AG09309 (cell line): ENCODE measurements at places on chromosomes 11 and 22.

DNA sequence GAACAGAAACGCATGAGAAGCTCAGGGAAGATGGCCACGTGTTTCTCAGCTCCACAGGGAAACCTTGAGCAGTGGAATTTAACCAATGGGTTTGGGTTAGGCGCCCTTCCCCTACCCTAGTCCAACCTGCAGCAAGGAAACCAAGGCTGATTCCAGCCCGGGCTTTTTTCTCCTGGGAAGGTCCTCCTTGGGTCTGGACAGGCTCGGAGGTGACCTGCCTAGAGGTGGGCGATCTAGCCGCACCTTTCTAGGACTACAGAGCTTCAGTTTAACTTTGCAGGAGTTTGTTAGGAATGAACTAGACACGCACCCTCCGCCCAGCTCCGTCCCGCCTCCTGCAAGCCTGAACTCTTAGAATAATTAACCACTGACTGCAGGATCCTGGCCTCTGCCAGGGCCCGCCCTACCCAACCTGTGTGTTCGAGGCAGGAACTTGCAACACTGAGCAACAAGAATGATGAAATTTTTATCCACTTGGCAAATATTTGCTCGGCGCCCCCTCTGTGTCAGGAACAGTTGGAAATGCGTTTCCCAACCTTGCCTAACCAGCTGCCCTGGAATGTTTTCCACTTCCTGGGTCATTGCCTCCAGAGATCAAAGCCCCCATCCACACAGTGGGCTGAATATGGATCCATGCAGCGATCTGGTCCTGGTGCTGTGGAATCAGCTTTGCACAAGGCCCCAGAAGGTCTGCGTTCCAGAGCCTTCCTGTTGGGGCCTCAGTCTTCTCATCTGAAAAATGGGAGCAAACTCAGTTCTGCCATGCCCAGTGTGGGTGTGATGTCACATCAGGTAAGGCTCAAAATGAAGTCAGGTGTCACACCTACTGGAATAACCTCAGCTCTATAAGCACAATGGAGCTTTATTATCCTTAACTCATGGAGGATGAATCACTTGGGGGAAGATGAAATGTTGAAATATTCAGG is 13.3 kb downstream of the MPST start:
- peak; percentile 57 for DNase-seq

GRCh38 chr11:112255067-112255720 is 5.5 kb downstream of the PLET1 start:
- DNase-seq = peak; percentile 53

DNA sequence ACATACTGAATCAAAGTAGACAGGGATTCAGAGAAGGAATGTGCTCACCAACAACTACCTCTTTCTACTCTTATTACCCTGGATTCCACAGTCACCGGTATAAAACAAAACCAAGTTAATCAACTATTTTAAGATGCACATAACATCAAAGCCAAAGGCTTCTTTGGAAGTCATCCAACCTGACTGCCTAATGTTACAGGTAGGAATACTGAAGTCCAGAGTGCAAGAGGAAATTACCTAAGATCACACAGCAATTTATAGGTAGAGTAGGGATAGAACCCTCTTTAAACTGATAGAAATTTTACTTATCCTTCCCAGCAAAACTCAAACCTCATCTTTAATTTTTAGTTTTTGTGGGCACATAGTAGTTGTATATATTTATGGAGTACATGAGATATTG is 76.3 kb downstream of the PAK1 start:
- DNase-seq = no peak

DNA sequence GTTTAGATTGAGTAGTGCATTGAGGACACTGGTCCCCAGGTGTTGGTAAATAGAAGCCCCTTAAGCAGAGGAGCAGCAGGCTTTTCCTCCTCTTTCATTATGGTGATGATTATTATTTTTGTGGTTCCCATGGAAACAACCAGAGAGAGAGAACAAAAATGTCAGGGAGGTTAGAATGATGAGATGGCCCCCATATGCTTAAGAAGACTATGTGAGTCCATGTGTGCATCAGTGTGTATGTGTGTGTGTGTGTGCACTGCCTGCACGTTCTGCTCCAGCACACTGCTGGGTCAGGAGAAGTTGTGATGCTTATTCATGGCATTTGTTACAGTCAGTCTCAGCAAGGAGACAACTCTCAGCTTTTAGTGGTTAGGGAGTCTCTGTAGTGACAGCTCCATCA is 724.2 kb downstream of the NTM start:
- DNase-seq = no peak
